ENCODE measurements at places on chromosomes 12 and 14.

DNA sequence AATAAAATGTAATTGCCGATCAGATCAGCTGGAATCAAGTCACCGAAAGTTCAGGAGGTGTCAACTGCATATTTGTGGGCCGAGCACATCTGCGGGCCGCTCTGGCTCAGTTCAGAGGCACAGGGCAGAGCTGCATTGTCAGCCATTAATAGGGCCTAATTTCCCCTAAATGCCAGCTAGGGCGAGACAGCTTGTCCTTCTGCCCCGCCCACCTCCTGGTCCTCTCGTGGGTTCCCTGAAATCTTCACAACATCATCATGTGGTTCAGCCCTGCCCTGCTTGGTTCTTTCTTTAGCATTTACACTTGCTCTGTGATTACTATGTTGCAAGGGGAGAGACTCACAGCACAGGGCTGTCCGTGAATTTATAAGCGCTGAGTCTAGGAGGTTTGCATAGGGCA, 148.9 kb downstream of the CHST11 start:
- H3K27me3 ChIP-seq, result no peaks in the 10 kb centered on the region
- H3K4me3 ChIP-seq, result no peak overlapping the region
- peaks cover 26% of the 10 kb centered on the region for H3K4me1 ChIP-seq
- no peak for DNase-seq
- H3K36me3 ChIP-seq, result peaks cover 1% of the 10 kb centered on the region

DNA sequence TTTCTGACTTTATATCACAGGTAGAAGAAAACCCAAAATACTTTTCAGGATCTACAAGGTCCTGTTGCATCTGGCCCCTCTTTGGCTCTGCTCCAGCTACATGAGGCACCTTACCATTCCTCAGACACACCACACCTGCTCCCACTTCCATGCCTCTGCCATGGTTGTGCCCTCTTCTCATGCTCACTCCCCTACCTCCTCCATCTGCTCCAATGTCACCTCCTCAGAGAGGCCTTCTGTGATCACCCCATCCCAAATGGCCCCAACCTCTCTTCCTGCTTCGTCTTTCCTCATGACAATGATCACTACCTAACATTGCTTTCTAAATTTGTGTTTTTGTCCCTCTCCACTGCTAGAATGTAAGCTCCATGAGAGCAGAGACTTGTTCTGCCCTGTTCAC, 174.3 kb downstream of the ANO2 start:
- DNase-seq, result no peak
- no peaks in the 10 kb centered on the region for H3K4me1 ChIP-seq
- H3K4me3 ChIP-seq, result no peak overlapping the region
- H3K36me3 ChIP-seq, result no peaks in the 10 kb centered on the region

GRCh38 chr14:76773188-76773885, 12.1 kb downstream of the VASH1 start:
- H3K27me3 ChIP-seq, result peaks cover 4% of the 10 kb centered on the region
- H3K27ac ChIP-seq, result no peak overlapping the region
- H3K4me1 ChIP-seq, result peaks cover 19% of the 10 kb centered on the region
- H3K36me3 ChIP-seq, result no peaks in the 10 kb centered on the region
- DNase-seq, result peak; percentile 49
- H3K4me3 ChIP-seq, result no peak overlapping the region

DNA sequence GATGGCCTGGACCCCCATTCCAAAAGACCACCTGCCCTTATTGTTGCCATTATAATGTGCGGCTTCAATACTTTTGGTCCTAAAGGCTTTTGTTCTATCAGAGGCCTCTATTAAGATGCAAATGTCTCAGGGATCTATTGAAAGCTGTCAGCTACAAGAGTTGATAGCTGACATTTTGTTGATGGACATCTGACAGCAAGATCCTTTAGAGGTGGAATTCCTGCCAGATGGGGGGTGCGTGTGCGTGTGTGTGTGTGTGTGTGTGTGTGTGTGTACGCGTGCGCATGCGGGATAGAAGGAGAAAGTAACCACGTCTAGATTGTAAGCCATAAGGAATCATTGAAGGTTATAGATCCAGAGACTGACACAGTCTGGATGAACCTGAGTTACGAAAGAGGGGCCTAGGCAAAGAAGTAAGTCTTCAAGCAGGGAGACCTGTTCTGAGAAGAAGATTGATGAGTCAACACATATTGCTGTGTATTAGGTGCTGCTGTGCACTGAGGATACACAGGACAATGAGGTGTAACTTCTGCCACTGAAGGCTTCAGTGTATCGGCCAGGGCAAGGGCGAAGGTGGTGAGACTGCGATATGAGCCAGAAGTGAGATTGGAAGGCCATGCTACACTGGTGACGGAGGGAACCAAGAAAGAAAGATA, 89.2 kb downstream of the PRMT8 start:
- H3K4me3 ChIP-seq, result no peak overlapping the region
- no peak overlapping the region for H3K27ac ChIP-seq
- H3K4me1 ChIP-seq, result no peaks in the 10 kb centered on the region
- no peak for DNase-seq
- peaks cover 1% of the 10 kb centered on the region for H3K36me3 ChIP-seq

GRCh38 chr14:43894534-43894933, 612.5 kb downstream of the FSCB start:
- H3K4me1 ChIP-seq, result no peaks in the 10 kb centered on the region
- H3K36me3 ChIP-seq, result no peaks in the 10 kb centered on the region
- DNase-seq, result no peak
- H3K4me3 ChIP-seq, result no peak overlapping the region

DNA sequence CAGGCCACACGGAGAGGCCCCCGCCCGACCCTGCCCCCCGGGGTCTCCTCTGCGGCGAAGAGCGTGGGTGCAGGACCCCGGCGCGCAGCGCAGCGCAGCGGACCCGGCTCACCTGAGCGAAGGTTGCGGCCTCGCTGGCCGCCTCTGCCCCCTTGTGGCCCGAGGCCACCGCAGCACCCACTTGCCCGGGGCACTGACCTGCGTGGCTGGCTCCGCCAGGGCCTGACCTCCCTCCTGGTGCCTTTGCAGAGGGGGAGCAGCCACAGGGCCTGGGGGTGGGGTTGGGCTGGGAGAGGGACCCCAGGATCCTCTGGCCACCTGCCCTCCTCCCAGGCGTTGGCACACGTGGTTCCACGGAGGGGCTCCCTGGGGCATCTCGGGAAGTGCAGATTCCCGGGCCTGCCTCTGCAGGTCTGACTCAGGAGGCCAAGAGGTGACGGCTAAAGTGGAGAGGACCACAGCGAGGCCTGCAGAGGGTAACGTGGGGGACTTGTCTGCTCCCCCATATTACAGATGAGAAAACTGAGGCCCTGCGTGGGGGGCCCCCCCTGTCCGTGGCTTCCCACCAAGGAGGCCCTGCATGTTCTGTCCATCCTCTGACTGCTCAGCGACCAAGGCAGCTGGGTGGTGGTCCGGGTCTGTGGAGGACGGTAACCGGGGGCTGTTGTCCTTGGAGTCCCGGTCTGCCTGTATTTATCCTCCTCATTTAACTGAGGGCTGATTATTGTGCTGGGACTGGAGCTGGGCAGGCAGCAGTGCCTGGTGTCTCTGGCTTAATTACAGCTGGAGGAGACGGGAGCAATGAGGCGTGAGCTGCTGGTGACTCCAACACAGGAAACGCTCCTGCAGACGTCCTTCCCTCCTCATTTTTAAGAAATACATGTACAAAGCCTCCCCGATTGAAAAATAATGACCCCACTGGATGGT, 67.9 kb upstream of the BEGAIN start:
- no peak overlapping the region for H3K27ac ChIP-seq
- H3K4me3 ChIP-seq, result no peak overlapping the region
- H3K27me3 ChIP-seq, result peaks cover 29% of the 10 kb centered on the region
- DNase-seq, result peak; percentile 51
- H3K4me1 ChIP-seq, result peaks cover 5% of the 10 kb centered on the region

- H3K4me1 ChIP-seq, result peaks cover 11% of the 10 kb centered on the region
- peaks cover 9% of the 10 kb centered on the region for H3K36me3 ChIP-seq
- H3K4me3 ChIP-seq, result no peak overlapping the region
- no peaks in the 10 kb centered on the region for H3K27me3 ChIP-seq
- H3K27ac ChIP-seq, result no peak overlapping the region
Measured at GRCh38 chr14:102473559-102473958, 36.0 kb downstream of the ANKRD9 start.

- peak overlapping the region; percentile 92 for H3K27ac ChIP-seq
- peak; percentile 11 for DNase-seq
- peaks cover 2% of the 10 kb centered on the region for H3K36me3 ChIP-seq
- peaks cover 42% of the 10 kb centered on the region for H3K4me1 ChIP-seq
- H3K4me3 ChIP-seq, result peak overlapping the region; percentile 53
- no peaks in the 10 kb centered on the region for H3K27me3 ChIP-seq
Measured at GRCh38 chr12:6140651-6141447, 16.4 kb upstream of the VWF start.

DNA sequence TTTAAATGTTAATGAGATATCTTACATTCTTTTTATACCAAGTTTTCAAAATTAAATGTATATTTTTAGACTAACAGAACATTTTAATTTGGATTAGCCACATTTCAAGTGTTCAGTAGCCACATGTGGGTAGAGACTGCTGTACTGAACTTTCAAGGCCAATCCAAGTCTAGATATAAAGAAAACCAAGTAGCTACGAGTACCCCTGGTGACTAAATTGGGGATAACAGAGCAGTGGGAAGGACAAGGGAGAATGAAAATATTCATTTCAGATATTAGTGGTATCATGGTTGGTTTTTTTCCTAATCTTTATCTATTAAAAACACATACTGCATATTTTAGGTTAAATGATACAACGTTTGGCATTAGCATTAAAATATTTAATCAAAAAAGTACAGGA, 69.4 kb upstream of the RHOJ start:
- H3K27ac ChIP-seq, result no peak overlapping the region
- DNase-seq, result no peak
- no peaks in the 10 kb centered on the region for H3K27me3 ChIP-seq
